ENCODE measurements at places on chromosomes 3 and 15.

- DNase-seq, result no peak
Measured at GRCh38 chr15:74176262-74177214, 3.0 kb downstream of the ISLR start.

DNA sequence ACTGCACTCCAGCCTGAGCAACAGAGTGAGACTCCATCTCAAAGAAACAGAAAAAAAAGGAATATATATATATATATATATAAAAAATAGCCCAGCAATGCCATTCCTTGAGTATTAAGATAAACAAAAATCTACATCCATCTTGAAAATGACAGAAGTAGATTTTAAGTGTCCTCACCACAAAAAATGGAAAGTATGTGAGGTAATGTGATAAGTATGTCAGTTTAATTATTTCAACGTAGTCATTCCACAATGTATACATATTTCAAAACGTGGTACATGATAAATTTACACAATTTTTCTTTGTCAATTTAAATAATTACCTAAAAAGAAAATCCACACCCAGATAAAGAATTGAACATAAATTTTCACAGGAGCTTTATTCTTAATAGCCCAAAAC, 54.9 kb downstream of the HCN4 start:
- no peak for DNase-seq

- DNase-seq, result no peak
Measured at GRCh38 chr3:120182613-120183511, 88.6 kb upstream of the GSK3B start.

DNA sequence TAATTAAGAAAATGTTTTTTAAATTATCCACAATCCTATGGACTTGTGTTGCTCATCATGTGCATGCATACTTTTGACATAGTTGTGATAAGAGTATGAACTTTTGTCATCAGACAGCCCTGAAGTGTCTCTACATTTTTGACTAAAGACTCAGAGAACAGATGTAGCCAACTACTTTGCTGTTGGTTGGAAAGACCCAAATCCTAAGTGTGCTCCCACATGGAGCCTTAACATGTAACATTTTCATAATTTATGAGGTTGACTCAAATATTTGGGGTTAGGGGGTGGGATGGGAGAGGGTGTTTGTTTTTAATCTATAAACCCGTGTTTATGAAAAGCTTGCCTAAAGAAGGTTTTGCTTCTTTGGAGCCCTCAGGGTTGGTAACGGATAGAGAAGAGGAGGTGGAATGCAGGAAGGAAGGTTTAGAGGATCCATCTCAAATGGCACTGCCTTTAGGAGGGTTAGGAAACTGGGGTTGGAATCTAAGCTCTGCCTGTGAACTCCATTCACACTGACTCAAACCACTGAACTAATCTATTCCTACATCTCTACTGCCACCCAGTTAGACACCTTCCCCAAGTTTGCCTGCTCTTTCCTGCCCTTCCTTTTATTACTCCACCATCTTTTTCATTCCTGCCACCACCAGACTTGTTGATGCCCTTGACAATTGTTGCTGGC, 3.7 kb downstream of the BOC start:
- no peak for DNase-seq

DNA sequence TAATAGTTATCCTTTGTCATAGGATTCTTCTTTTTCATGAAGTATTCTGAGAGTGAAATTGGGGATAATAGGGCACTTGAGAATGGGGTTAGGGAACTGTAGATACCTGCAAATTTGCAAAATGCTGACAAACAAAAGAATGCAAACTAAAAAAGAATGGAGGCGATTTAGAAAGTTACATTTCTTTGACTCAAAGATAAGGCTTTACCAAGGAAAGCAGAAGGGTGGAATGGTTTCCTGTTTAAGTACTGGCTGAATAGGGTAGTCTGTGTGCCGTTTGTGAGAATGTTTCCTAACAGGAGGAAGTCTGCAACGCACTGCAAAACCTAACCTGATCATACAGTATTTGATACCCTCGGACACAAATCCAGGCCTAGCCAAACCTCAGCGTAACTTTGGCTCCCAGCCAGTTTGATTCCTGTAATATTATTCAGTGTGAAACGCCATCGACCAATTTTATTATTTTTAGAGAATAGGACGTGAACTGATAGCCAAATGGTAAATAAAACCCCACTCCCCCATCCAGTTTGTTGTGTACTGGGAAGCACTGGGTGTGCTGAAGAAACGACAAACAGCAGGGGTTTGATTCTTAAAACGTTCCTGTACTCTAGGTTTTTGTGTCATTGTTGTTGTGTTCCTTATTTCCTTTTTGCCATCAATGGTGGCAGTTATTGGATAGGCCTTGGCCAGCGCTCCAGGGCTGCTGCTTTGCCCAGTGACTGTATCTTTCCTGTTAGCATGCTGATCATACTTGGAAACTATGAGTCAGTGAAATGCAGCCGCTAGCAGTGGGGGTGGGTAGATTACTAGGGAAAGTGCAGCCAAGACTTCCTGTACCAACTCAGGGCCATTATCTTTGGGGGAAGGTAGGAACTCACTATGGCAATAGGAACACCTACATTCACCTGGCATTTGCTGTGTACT, 148.0 kb upstream of the TBL1XR1 start:
- DNase-seq, result no peak

DNA sequence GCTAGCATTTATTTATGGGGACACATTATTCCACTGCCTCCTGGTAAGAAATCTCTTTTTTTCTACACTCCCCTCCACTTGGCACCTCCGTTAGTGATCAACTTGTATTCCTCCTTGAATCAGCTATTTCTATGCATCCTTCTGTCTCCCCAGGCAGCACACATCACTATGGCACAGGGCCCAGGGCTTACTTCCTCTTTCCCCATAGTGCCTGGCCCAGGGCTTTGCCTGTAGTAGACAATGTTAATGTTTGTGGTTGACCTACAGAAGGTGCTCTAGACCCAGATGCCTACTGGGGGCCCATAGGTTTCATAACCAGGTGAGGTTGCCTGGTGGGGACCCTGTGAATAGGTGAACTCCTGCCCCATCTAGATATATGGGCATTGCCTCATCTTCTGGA, 44.9 kb downstream of the EPHB1 start:
- DNase-seq, result no peak

DNA sequence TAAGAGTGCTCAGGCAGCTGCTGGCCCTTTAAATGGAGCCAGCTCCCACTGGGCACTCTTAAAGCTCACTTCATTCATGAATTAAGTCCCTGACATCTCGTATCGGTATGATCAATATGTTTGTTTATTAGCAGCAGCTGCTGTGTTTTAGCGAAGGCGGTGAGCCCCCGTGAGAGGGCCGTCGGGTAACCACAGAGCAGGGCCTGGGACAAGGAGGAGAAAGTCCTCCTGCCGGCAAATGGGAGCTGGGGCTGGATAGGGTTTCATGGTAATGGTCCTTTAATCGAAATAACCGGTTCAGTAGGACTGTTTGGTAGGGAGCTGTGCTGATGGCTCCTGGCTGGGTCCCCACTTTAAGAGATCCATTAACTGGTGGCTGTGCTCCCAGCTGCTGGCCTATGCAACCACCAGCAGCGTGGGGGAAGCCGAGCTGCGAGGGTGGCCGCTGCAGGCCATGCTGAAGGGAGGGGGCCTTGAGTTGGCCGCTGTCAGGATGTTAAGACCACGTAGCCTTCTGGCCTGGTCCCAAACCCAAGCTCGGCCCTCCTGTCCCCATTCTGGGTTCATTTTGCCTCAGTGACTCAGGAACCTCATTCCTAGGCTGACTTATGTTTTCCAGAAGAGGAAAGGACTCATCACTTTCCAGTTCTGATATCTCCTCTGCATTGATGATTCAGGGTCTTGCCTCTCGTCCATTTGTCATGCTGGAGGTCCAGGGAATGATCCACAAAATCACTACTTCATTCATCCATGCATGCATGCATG, 67.6 kb upstream of the NTRK3 start:
- DNase-seq, result no peak

DNA sequence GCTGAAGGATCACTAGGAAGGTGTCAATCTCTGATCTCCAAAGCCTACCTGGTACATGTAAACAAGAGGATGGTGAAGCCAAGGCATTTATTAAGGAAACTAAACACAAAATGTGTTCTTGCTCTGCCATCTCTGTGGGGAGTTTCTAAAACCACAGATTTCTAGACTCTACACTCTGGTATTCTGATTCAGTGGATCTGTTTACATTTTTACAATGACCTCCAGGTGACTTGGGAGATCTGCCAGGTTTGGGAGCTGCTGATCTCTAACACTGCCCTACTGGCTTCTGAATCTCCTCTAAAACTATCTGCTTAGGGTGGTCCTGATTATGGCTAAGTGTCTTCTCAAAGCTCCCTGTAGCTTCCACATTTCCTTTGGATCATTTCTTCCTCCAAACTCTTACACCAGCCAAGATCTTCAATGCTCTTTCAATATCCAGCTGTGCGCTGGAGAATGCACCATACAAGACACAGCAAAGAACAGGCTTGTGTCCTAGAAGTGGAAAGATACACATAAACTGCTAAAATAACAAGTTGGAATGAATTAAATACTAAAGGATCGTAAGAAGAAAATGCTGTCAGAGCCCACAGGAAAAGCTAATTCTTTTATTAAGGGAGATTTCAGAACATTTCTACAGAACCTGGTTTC, 72.7 kb downstream of the GREM1 start:
- no peak for DNase-seq

DNA sequence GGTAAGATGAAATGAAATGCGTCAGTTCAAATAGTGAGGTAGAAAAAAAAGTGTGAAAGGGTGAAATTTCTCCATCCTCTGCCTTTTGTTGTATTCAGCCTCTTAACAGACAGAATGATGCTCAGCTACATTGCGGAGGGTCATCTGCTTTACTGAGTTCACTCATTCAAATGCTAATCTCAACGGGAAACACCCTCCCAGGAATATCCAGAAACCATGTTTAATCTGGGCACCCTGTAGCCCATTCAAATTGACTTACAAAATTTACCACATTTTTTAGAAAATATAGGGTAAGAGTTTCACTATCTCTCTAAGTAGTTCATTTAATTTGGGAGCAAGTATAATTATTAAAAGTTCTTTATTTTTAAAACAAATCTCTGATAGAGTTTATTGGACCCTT, 42.9 kb downstream of the C3orf38 start:
- no peak for DNase-seq

- DNase-seq, result no peak
Measured at GRCh38 chr15:100224206-100225185, 117.3 kb downstream of the ADAMTS17 start.
